NCI-H446 treated with DMSO at 0.1 percent for 48 hours (cell line): ENCODE measurements at places on chromosomes 2 and 18.

- no peak for DNase-seq
Measured at GRCh38 chr18:31371989-31372388, 4.6 kb upstream of the DSG4 start.

DNA sequence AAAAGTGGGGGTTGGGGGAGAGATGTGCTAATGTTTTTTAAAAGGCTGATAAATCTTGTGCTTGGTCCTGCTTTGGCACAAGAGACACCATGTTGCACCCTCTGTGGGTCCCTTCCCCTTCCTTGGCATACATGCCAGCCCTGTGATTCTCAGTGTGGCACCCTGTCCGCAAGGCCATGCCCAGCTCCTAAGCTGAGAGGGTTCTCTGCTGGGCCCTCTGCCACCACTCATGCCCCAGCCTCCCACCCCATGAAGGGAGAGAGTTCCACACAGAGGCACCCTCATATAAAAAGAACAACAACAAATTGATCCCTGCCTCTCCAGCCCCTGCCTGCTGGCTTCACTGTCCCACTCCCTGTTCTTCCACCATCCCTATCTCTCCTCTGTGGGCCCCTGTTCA lies 2.5 kb upstream of the ADCY3 start:
- DNase-seq = no peak

- DNase-seq = no peak
Measured at GRCh38 chr2:128781166-128781565, 462.5 kb upstream of the HS6ST1 start.

DNA sequence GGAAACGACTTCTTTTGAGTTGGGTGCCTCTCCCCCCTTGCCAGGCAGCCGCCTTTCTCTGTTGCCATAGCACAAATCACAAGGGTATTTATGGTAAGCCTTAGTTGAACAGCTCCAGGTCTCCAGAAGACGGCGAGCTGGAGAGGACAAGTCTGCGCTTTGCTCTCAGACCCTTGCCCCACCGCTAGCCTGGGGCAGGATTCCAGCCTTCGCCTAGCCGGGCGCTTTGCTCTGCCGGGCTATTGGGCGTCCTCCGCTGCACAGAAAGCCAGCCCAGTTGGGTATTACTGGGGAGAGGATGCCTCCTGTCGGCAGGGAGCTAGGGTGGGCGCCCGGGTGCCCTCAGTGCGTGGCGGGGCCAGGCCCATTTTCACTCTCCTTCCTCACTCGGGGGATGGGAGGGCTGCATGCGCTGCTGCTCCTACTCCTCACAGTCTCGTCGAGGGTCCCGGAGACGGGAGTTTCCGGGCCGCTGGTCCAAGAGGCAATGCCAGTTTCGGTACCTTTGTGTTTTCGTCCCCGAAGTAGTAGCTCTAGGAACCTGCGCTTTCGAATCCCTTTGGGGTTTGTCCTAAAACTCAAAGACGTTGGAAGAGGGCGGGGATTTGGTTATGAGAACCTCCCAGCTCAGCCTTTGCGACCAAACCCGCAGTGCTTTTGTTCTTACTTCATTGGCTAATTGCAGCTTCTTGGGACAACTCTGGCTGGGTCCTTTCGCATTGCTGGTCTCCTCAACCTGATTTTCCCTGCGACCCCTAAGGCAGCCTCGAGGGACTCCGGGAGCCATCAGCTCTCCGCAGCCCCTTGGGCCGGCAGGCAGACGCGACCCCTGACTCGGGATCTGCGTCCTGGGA lies 3.6 kb upstream of the DLX2 start:
- no peak for DNase-seq

- no peak for DNase-seq
Measured at GRCh38 chr2:189176516-189176915, 3.0 kb downstream of the COL5A2 start.
